ENCODE measurements at places on chromosomes 3 and 15. TPM values are rescaled to one million over a fixed set of nuclear protein-coding genes. Genes with fewer than 3 reads are reported as not detected.

DNAJC13 gene
- total RNA-seq = 28.5 TPM

DNA sequence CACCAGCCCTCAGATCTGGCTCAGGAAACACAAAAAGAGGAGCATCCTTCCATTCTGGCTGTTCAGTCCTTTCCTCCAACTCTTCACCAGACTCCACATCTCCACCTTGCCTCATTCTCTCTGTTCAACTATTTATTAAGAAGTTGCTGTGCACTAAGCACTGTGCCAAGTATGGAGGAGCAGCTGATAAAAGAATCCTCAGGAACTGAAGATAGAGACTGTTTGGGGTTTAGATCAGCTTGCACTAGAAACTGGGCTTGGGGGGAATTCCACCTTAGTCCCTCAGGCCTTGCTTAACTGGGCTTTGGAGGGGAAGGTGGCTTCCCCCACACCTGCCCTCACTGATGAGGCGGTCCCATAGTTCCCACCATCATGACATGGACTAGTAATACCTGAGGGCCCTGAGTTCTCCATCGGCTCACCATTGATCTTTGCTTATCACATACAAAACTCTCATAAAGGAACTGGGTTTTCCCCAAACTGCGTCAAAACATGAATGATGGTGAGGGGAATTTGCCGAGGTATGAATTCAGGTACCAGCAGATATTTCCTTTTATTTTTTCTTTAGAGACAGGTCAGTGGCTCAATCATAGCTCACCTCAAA, 1.7 kb upstream of the CCR8 start:
- no peaks in the 10 kb centered on the region for H3K27me3 ChIP-seq
- peaks cover 10% of the 10 kb centered on the region for H3K36me3 ChIP-seq
- no peak overlapping the region for H3K27ac ChIP-seq
- H3K4me3 ChIP-seq = no peak overlapping the region

- no peak for DNase-seq
- H3K27ac ChIP-seq = peak overlapping the region; percentile 87
- peak overlapping the region; percentile 99 for H3K4me3 ChIP-seq
- peaks cover 24% of the 10 kb centered on the region for H3K36me3 ChIP-seq
These were observed 1.7 kb downstream of the PKM start for GRCh38 chr15:72229076-72229946.

GRCh38 chr3:32469151-32469874, 33.3 kb downstream of the CMTM6 start:
- H3K27me3 ChIP-seq = no peaks in the 10 kb centered on the region
- H3K27ac ChIP-seq = peak overlapping the region; percentile 22
- H3K4me1 ChIP-seq = peaks cover 8% of the 10 kb centered on the region
- peaks cover 11% of the 10 kb centered on the region for H3K36me3 ChIP-seq

- H3K27ac ChIP-seq = 0 out of 2 replicates have a peak overlapping the region, but pooled peaks have one; percentile 15
- H3K27me3 ChIP-seq = no peaks in the 10 kb centered on the region
- H3K4me1 ChIP-seq = peaks cover 5% of the 10 kb centered on the region
- no peaks in the 10 kb centered on the region for H3K36me3 ChIP-seq
- H3K4me3 ChIP-seq = no peak overlapping the region
- peak; percentile 66 for DNase-seq
These were observed 18.9 kb upstream of the RPL29 start for GRCh38 chr3:52014613-52015012.

DNA sequence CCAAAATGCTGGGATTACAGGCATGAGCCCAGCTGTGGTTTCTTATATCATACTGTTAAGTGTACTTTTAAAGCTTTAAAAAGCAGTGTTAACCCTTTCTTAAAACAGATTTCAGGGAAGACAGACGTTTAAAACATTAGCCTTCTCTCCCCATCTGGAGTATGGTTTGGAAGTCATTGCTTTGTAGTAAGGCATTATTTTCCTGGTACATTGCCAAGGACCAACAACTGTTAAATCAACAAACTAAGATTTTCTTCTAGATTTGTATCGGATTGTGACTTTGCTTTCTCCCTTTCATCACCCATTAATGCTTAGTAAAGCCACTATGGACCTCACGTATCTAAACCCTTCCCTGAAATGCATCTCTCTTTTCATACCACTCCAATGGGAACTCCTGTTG, 50.5 kb downstream of the UBE2E1 start:
- no peaks in the 10 kb centered on the region for H3K27me3 ChIP-seq
- no peak for DNase-seq
- no peak overlapping the region for H3K4me3 ChIP-seq
- peaks cover 35% of the 10 kb centered on the region for H3K4me1 ChIP-seq

SERINC4 gene
- total RNA-seq = 0.16 TPM

All from WTC11 (cell line).